ENCODE measurements at places on chromosomes 12 and 14. TPM values are rescaled to one million over a fixed set of nuclear protein-coding genes. Genes with fewer than 3 reads are reported as not detected.
A peak's percentile ranks its signal among the peaks of the same experiment; 100 is the strongest.

- DNase-seq = peak; percentile 83
Measured at GRCh38 chr12:54984658-54985376, at the start of gene TESPA1. TESPA1 (minus strand) TSS chr12:54984762; CDS start chr12:54974562, 10,200 bp downstream.

DNA sequence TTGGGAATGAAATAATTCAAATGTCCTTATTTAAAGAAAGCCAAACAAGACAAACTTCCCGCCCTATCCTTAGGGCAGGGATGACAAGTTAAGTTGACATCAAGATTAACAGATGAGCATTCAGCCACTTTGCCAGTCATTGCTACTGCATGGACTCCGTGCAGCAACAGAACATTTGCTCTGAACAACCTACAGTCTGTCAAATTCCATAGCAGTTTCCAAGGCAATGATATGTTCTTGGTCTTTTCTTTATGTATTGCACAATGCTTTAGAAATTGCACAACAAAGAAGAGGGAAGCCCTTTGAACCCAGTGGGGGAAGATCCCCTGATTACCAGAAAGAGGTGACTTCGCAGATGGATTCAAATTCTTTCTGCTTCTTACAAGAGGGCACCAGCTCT, 269.8 kb downstream of the BCAT1 start:
- no peak for DNase-seq

- DNase-seq = no peak
Measured at GRCh38 chr12:39937119-39937518, 168.8 kb downstream of the SLC2A13 start.

DNA sequence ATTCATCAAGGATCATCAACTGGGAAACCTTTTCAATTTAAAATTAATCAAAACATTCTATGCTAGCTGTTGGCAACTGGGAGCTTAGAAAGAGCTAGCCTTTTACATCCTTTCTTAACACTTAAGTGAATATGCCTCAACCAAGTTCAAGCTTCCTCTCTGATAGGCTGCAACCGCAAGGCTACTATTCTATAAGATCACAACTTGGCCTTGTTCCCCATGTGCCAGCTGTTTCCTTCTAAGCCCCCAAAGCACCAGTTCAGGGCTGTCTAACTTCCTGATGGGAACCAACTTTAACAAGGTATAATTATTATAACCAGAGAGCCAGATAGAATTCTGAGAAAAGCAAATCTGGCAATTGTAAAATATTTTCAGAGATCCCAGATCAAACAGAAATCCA, 37.0 kb downstream of the KCNC2 start:
- DNase-seq = no peak

The OTOGL gene
- total RNA-seq = not detected

The SLC6A15 gene
- 0.29 TPM for total RNA-seq
